AG04450 (cell line): ENCODE measurements at places on chromosomes 2 and 18.

- no peak for DNase-seq
Measured at GRCh38 chr2:15801904-15802303, 138.4 kb upstream of the MYCN start.

GRCh38 chr2:100242891-100243619, 79.2 kb downstream of the LONRF2 start:
- DNase-seq: no peak

DNA sequence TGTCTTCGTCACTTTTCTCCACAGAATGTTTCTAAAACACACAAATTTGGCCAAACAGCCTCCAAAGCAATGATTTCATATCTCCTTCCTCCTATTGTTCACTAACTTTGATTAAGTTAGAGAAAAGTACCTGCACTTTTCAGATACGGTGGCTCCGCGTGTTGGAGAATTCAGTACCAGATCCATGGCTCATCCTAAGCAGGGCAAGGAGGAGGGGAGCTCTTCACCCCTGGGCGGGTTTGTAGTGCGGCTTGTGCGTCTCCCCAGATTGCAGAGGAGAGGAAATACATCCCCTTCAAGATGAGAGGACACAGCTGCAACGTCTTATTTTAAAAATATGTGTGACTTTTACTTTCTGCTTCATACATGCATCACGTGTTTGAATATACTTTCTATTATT, 333.0 kb downstream of the AGAP1 start:
- no peak for DNase-seq

GRCh38 chr2:145587922-145588321, 1068.0 kb upstream of the ZEB2 start:
- DNase-seq: no peak

DNA sequence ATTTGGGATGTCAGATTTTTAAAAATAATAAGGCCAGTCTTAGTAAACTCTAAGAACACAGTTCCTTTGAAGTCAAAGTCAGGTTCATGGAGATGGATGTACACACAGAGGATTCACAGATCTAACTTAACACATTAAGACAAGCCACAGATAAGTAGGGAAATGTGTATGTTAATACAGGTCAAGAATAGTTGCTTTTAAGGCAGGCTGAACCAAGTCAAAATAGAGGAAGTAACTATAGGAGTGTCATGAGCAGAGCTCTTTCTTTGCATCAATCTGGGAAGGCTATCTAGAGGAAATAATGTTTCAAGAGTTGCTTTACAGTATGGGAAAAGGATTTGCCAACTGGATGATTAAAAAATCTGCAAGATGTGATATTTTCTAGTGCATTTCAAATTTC, 128.0 kb upstream of the FBXO11 start:
- DNase-seq: no peak

- peak; percentile 20 for DNase-seq
Measured at GRCh38 chr18:9380621-9381395, 46.2 kb downstream of the TWSG1 start.

GRCh38 chr2:215454519-215455246, 18.8 kb upstream of the FN1 start:
- no peak for DNase-seq

DNA sequence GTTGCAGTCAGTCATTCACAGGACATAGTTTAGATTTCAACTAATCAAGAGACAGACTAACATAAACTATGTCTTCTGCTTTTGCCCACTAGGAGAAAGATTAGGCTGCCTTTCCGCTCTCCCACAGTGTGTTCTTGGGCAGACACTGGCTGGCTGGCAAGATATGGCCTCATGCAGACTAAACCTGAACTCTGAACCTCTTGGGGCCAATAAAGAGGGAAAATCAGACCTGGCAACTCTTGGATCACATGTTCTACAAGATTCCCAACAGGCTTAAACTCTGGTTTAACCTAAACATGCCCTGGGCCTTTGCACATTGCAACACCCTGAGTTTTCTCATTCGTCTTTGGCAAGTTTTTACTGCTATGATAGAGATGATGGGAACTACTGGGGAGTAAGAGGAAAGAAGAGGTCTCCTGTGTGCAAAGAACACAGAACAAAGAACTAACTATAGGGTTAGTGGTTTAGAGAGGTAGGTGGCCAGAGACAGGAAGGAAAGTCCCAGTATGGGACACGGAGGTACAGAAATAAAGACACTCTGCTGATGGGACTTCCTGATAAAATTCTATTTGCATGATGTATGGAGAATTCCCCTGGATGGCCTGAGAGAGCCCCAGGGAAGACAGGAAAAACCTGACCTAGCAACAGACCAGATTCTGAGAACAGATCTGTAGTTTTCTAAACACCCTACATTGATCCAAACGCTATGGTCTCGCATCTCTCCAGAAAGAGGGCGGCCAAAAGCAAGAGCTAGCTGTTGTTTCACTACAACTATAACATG, 2.0 kb upstream of the ATRAID start:
- DNase-seq: no peak

GRCh38 chr2:223084873-223085272, 32.9 kb downstream of the KCNE4 start:
- DNase-seq: no peak

DNA sequence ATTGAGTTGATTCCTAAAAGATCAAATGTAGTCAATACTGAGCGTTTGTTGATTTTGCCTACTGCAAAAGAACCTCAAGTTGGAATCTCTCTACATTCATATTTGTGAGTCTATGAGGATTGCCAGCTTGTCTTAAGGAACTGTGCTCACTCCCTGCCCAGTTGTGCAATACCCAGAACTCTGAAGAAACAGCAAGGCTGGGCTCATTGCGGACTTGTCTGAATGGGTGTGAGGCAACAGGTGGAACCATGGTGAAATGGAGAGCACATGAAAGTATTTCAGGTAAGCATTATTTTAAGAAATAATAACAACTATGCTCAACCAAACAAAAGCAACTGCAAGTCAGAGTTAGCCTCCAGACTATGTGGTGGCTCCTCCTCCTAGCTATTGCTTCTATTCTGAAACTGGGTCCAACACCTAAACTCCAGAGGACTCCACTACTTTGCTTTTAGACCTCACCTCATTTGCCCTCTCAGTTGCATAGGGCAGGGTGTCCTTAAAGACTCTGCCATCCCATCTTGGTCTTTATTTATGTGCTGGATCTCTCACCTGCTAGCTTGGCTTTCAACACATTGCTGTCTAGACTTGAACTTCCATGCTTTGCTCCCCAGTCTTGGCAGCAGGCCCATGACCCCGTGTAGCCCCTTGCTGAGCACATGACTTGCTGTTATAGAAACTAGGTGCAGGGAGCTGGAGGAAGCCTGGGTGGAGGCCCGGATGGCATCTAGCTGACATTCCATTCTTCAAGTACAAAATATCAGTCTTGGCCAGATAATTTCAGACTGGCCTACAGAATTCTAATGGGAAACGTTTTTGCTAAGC, 94.8 kb upstream of the ARL5A start:
- DNase-seq: no peak

GRCh38 chr2:210072493-210072892, 70.1 kb downstream of the RPE start:
- DNase-seq: no peak

- DNase-seq: no peak
Measured at GRCh38 chr18:78133729-78134128, 845.9 kb upstream of the SALL3 start.

- DNase-seq: no peak
Measured at GRCh38 chr2:130819608-130820278, 17.0 kb upstream of the ARHGEF4 start.

DNA sequence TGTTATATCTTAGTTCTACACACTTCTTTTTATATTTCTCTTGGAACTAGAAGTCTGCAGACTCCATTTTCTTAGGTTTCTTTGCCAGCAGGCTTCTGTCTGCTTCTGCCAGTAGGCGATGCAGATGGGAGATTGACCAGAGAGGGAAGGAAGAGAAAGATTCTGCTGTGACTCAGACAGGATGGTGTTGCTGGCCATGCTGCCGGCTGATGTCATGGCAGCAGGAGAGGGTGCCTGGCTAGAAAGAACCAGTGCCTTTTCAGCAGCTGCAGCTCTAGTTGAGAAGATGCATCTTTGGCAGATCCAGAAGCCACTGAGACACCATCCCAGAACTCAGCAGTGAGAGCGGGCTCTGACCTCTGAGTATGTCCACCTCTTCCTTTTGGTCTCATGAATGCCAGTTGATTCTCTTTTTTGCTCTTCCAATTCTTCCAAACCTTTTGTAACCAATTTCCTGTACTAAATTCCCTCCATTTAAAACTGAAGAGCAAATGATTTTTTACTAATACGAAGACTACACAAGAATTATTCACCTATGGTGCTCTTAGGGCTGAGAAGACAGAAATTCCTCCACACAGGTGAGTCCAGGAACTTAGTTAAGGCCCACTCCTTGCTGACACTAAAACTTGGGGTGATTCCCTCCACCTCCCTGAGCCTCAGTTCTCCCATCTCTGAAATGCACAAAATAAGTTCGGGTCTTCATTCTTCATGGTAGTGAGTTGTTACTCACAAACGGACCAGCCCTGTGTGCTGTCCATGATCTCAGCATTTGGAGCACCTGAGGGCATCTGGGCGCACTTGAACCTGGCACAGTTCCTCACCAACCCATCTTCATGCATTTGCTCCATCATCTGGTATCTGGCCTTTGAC, 200.7 kb downstream of the MYCN start:
- no peak for DNase-seq

DNA sequence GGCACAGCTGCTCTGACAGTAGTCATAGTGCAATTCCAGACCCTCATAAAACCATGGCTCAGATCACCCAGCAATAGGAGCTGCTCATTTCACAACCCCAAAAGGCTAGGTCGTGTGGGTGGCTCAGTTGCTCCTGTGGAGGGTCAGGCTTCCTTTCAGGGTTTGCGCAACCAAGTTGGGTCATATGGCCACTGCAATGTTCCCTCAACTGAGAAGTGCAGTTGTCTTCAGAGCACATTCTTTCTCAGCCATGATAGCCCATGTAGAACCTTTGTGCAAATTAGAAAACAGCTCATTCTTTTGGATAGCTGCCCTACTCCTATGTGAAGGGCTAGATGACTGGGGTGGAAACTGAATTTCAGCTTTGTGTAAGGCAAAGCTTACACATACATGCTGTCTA, 3.2 kb downstream of the SERPINB13 start:
- DNase-seq: no peak

GRCh38 chr2:219989744-219990143, 362.3 kb downstream of the SLC4A3 start:
- DNase-seq: no peak

GRCh38 chr18:58808349-58808748, 56.3 kb upstream of the ZNF532 start:
- DNase-seq: no peak

DNA sequence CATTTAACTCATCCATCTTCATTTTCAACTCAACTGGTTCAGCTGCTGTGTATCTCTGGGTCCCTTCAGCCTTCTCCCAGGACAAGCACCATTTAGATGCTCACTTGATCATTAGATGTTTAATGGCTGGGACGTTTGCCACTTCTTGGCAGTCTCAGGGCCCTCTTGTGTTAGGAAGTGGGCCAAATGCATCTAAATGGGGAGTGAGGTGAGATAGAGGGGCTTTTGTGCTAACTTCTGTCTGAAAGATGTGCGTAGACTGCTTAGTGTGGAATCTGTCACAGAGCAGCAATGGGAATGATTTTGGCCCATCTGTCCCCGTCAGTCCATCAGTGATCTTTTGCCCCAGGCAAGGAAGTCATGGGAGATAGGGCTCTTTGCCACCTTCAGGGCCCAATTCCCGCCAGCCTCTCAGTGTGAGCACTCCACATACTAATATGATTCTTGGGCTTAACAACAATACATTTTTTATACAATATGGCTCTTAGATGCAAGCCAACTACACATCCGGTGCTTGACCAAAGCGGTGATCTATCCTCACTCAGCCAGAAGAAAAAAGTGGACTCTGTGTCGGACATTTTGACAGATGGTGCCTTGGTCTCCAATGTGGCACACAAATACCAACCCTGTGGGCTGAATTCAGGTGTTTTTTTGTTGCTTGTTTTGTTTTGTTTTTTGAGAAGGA, 95.7 kb upstream of the EPC2 start:
- DNase-seq: no peak

- no peak for DNase-seq
Measured at GRCh38 chr2:147756069-147756468, 88.8 kb upstream of the ACVR2A start.

- DNase-seq: no peak
Measured at GRCh38 chr18:46663539-46663938, 6.5 kb upstream of the LOXHD1 start.

DNA sequence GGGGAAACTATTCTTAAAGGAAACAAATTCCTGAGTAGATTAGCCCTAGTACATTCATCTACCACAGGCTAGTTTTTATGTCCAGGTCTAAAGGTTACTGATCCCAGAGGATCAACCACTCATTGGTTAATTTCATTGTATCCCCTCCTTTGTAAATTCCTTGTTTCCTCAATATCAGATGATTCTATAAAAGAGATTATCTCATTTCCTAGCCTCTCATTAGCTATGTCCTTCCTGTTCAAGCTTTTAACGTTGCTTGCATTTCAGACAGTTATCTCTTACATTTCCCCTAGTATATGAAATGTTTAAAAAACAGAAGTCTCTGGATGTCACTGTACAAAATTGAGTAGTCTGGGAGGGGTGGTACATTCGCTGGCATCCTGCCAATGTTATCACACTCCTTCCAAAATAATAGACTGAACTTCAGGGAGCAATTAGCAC, 24.2 kb upstream of the ARMC9 start:
- DNase-seq: no peak

DNA sequence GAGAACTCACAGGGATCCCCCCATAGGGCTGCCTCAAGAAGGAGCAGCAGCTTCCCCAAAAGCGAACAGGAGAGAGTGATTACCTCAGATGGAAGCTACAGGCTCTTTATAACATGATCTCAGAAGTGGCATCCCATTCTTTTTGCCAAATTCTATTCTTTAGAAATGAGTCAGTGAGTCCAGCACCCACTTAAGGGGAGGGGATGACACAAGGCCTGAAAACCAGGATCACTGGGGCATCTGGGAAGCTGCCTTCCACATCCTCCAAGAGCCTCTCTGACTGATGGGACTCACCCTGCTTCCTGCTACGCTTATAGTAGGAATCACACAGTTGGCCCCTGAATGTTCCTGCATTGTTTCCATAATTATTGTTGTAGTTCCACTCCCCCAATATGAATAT, 96.5 kb downstream of the MAPK4 start:
- no peak for DNase-seq

GRCh38 chr2:174603280-174603679, 5.7 kb upstream of the WIPF1 start:
- no peak for DNase-seq

GRCh38 chr2:65358678-65359400, 73.6 kb downstream of the SPRED2 start:
- no peak for DNase-seq

GRCh38 chr2:150234787-150235446, 252.6 kb downstream of the RND3 start:
- peak; percentile 84 for DNase-seq

GRCh38 chr18:44803019-44803650, 122.4 kb downstream of the SETBP1 start:
- DNase-seq: peak; percentile 4

DNA sequence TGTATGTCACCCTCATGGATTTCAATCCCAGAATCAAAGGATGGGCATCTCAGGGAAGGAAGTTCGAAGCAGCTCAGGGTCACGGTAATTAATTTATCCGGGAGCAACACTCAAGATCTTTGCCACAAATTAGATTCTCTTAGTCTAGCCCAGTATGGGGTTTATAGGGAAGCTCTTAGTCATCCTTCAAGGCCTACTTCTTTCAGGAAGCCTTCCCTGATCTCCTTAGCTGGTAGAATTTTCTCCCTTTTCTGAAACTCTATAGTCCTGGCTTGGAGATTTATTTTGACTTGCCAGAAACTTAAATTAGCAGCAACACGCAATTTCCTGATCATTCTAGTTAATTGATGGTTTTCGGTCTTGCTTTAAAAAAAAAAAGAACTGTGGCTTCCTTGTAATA, 20.5 kb upstream of the GREB1 start:
- no peak for DNase-seq
